ENCODE measurements at places on chromosomes 12 and 14.

- no peak for DNase-seq
Measured at GRCh38 chr12:88556213-88556774, 24.0 kb downstream of the KITLG start.

GRCh38 chr14:34981743-34982420, 910 bp upstream of the SRP54 start:
- DNase-seq, result peak; percentile 52

GRCh38 chr12:53414756-53415417, 8.8 kb upstream of the AMHR2 start:
- DNase-seq, result no peak

DNA sequence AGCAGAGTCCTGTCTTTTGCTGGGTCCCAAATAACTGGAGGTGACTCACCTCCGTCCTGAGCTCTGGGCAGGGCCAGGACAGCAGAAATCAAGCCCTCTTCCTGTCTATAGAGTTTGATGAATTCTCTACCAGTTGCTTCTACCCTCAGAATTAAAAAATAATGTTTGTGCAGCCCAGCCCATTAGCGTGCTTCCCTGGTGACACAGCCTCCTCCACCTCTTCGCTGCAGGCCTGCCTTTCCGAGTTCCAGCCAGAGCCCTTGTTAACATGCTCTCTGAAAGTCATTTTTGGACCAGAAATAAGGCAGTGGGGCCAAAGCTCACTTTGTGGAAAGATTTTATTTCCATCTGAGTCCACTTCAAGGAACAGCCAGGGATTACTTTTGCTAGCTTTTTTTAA, 94.0 kb downstream of the TBX5 start:
- DNase-seq, result peak; percentile 5

GRCh38 chr12:119412811-119413794, 78.6 kb downstream of the CCDC60 start:
- peak; percentile 48 for DNase-seq

GRCh38 chr12:9406564-9407424, 198.6 kb upstream of the PZP start:
- no peak for DNase-seq

DNA sequence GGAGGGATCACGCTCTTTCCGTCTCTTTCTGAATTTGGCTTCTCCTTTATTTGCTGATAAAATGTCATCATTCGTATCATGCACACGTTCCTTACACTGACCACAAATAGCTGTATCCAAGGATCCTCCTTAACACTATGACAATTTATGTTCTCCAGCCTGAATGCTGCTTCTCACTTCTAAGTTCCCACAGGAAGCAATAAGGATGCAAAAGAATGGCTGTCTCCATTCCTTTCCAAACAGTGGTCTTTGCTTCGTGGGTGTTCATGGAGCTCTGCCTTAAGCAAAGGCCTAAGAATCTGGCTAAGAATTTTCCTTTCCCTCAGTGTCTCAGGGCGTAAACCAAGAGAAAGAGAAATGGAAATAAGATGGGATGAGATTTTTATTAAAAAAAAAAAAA, 200.2 kb downstream of the ITPR2 start:
- DNase-seq, result peak; percentile 27

GRCh38 chr12:104734541-104735095, 223.5 kb downstream of the SLC41A2 start:
- no peak for DNase-seq

- no peak for DNase-seq
Measured at GRCh38 chr12:119154435-119154818, 24.3 kb upstream of the HSPB8 start.

DNA sequence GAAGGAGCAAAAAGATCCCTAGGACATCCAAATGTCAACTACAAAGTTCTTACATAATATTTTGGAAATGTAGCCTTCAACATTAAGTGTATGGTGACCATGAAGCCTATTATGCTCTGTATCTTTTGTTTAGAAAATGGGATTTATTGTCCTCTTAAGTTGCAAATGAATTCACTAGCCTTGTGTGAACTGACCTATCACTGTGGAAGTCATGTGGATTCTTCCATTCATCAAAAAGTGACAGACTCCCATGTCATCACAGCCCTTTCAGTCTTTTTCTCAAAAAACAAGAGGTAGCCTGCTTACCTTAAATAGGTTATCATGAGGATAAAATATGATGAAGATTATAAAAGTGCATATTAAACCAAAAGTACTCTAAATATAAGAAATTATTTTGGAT, 179.9 kb downstream of the GRIP1 start:
- DNase-seq, result no peak

- peak; percentile 80 for DNase-seq
Measured at GRCh38 chr12:15701206-15701605, 88.0 kb downstream of the EPS8 start.

- no peak for DNase-seq
Measured at GRCh38 chr12:50185301-50185895, 18.2 kb upstream of the CERS5 start.

GRCh38 chr12:66275040-66275439, 27.3 kb upstream of the HELB start:
- no peak for DNase-seq

- no peak for DNase-seq
Measured at GRCh38 chr12:109302358-109302757, 6.7 kb downstream of the FOXN4 start.

GRCh38 chr12:46456356-46457334, 84.1 kb upstream of the SLC38A2 start:
- DNase-seq, result no peak

DNA sequence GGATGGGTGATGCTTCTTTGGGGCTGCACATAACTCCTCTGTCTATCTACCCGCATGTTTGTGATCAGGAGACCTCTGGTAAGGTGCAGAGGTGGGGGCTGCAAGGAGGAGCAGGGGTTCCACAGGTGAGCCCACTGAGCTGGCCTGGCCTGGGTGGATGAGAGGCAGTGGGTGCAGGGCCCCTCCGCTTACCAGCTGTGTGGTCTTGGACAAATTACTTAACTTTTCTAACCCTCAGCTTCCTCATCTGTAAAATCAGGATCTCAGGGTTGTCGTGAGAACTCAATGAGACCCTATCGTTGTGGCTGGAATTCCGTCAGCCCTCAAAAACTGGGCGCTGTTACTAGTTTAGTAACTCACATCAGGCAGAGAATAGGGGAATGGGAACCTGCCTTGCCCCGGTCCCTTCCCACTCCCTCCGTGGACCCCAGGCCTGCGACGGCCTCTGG, 7.5 kb downstream of the PTPN6 start:
- DNase-seq, result no peak

GRCh38 chr14:21019366-21019765, 5.5 kb downstream of the NDRG2 start:
- peak; percentile 19 for DNase-seq

GRCh38 chr14:64971491-64971942, 619 bp downstream of the RAB15 start:
- DNase-seq, result no peak

GRCh38 chr12:5236022-5236640, 192.5 kb downstream of the KCNA5 start:
- DNase-seq, result no peak

DNA sequence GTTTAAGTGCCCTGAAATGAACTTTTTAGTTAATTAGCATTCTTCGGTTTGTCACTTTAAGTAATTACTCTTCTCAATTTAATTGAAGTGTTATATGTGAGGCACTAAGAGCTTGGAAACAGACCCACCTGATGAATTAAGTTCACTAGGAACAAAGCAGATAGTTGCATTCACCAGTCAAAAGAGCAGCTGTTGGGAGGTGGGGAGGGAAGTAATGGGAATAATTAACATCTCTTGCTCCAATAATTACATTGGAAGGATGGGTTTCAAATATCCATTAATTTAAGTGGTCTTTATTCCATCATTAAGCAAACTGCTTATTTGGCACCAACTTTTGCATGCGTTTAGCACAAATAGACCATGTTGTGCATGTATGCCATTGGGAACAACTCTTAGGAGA, 667.2 kb downstream of the GALC start:
- no peak for DNase-seq

DNA sequence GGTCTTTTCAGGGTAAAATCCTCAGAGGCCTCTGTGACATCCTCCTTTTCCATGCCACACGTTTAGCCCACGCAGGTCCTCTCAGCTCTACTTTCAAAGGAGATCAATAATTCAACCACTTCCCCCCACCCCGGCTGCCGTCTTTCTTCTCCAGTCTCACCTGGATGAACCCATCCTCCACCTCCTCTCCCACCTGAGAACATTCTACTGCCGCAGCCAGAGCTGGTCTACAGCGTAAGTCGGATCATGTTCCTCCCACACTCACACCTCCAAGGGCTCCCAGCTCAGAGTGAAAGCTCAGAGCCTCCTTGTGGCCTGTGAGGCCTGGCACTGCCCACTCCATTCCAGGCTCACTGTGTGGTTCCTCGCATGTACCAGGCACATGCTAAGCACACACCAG, 246.6 kb downstream of the CHST11 start:
- no peak for DNase-seq

DNA sequence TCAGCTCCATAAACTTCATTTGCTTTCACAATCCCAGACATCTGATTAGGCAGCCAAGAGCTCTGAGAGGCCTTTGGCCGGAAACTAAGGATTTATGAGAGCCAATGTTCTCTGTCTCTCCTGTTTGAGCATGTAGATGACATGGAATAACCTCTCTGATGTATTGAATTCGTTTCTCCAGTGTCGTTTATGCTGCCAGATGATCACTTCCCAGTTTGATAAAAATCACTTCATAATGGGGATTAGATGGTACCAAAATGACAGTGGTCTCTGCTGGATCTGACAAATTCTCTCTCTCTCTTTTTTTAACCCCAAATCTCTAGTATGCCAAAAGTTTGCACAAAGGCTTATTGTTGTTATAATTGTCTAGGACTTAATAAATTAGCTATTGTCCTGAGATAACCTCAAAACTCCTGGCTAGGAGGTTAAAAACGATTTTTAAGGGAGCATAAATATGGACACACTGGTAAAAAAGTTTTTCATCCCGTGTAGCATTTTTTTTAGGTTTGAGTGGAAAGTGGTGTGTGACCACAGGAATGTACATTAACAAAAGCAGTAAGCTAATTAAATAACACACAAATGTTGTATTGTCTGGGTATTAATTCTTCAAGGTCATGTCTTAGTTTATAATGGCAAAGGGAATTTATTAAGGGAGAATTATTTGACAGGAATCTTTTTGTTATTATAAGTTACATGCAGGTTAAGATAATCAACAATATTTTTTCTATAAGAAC, 82.6 kb upstream of the USP44 start:
- no peak for DNase-seq

- no peak for DNase-seq
Measured at GRCh38 chr14:24434036-24434435, 4.3 kb downstream of the KHNYN start.

DNA sequence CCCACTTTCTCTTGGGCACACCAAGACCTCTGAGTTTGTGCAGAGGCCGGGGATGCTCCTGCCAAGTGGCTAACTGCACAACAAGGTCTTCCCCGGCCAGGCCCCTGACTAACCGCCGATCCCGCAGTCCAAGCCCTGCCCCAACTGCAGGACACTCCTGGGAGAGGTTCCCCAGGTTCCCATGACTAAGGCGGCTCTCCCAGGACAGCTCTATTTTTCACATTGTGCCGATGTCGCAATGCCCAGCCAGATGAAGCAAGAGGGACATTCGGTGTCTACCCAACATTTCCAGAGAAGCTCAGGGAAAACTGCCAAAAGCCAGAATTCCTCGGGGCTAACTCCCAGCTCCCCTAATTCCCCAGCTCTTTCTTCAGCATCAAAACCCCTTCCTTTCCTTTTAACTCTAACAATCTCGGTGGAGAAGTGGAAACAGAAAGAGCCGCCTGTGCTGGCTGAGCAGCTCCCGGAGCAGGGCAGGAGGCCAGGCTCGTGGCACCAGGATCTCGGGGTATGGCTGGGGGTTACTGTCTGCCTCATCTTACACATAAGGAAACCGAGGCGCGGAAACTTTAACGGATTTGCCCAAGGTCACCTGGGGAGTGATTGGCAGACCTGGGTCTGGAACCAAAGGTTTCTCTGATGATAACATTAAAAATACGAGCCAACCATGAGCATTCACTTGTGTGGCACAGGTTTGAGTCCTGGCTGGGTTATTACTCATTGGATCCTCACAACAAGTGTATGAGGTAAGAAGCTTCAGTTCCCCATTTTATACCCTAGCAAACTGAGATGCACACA, 318.2 kb downstream of the BCL11B start:
- DNase-seq, result peak; percentile 44

DNA sequence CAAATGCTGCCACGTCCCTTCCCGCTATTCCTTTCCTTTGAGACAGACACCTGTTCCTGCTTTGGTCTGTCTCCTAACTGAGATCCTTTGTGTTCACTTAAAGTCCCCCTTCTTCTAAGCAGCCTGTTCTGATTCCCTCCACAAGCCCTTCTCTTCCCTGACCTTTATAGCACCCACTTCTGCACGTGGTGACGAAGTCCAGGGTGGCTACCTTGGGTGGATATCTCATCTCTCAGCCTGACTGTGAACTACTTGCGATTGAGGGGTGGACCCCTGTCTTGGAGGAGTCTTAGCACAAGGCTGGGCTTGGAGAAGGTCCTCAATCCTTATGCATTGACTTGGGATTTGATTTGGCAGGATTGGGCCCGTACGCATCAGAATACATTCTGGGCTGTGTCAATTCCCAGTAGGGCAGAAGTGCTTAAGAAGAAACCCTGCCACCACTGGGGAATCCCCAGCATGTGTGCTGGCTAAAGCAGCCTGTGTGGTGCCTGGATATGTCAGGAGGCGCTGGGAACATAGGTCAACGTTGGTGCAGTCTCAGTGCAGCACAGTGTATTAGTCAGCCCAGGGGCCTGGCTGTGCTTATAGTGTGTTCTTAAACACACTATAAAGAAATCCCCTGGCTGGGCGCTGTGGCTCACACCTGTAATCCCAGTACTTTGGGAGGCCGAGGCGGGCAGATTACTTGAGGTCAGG, 23.6 kb downstream of the KRT80 start:
- DNase-seq, result peak; percentile 70

- DNase-seq, result no peak
Measured at GRCh38 chr12:130139567-130140421, 22.5 kb upstream of the FZD10 start.

- no peak for DNase-seq
Measured at GRCh38 chr12:120215766-120216735, 15.1 kb upstream of the RPLP0 start.

DNA sequence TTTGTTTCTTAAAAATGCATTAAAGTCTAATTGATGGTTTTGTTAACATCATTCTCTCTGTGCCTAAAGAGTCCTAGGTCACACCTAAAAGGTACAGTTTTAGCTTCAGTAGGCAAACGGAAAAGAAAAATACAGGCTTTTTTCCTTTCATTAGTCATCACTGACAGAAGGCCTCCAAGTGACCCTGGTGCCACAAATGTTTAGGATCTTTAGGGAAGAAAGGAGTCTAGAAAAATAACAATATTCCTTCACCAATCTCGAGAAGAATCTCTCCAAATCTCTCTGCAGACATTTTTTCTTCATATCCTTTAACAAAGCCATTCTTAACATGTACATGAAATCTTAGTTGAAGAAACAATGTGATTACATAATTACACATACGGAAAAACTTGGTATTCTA, 2.0 kb downstream of the DENND5B start:
- DNase-seq, result no peak

GRCh38 chr12:91978143-91978542, 167.5 kb downstream of the BTG1 start:
- DNase-seq, result peak; percentile 69

- no peak for DNase-seq
Measured at GRCh38 chr12:64633011-64633939, 23.0 kb downstream of the RASSF3 start.

All from fibroblast of skin of back (primary cell).